ENCODE measurements at places on chromosomes 5 and 9.
A peak's percentile ranks its signal among the peaks of the same experiment; 100 is the strongest.

- peak overlapping the region; percentile 86 for H3K27ac ChIP-seq
- H3K4me3 ChIP-seq, result no peak overlapping the region
- peaks cover 25% of the 10 kb centered on the region for H3K36me3 ChIP-seq
- no peaks in the 10 kb centered on the region for H3K27me3 ChIP-seq
- DNase-seq, result peak; percentile 68
- no peaks in the 10 kb centered on the region for H3K4me1 ChIP-seq
Observed at GRCh38 chr9:131483319-131484050, 19.2 kb upstream of the POMT1 start.

- H3K36me3 ChIP-seq, result no peaks in the 10 kb centered on the region
- no peaks in the 10 kb centered on the region for H3K27me3 ChIP-seq
- H3K4me3 ChIP-seq, result no peak overlapping the region
- no peak overlapping the region for H3K27ac ChIP-seq
- no peak for DNase-seq
Observed at GRCh38 chr9:72734631-72735030, 213.2 kb downstream of the TMC1 start.

DNA sequence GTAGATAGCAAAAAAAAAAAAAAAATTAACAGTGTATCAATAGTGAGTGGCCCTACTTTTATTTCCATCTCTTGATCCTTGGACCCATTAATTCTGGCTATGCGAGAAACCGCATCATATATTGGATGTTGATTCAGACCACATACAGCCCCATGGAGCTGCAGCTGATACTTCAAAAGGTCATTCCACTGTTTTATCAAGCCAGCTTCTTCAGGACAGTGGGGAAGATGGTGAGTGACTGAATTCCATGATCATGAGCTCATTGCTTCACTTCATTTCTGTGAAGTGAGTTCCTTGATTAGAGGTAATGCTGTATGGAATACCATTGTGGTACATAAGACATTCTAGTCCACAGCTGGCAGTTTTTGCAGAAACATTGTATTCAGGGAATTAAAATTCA is 222.9 kb upstream of the MEF2C start:
- DNase-seq, result no peak
- no peaks in the 10 kb centered on the region for H3K36me3 ChIP-seq
- H3K4me1 ChIP-seq, result no peaks in the 10 kb centered on the region
- H3K4me3 ChIP-seq, result no peak overlapping the region
- no peaks in the 10 kb centered on the region for H3K27me3 ChIP-seq

GRCh38 chr5:76941442-76941841 is 11.4 kb upstream of the CRHBP start:
- H3K36me3 ChIP-seq, result no peaks in the 10 kb centered on the region
- H3K4me1 ChIP-seq, result no peaks in the 10 kb centered on the region
- H3K27me3 ChIP-seq, result no peaks in the 10 kb centered on the region

DNA sequence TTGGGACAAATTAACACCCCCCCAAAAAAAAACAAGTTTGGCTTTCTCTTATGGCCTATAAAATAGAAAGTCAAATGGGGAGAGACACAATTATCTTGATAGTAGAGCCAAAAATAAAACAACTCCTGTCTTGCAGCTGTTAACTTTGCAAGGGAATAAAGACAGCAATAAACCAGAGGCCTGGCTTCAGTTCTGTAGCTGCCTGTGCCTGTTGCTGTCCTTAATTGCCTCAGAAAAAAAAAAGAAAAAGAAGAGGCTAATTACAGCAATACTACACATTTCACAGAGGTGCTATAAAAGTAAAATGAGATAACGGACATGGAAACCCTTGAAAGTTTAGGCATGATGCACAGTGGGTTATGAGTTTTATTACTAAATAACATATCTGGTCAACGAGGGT is 170.7 kb upstream of the IRX1 start:
- H3K27ac ChIP-seq, result no peak overlapping the region
- H3K27me3 ChIP-seq, result no peaks in the 10 kb centered on the region
- no peaks in the 10 kb centered on the region for H3K4me1 ChIP-seq
- H3K4me3 ChIP-seq, result no peak overlapping the region
- no peak for DNase-seq
- no peaks in the 10 kb centered on the region for H3K36me3 ChIP-seq

DNA sequence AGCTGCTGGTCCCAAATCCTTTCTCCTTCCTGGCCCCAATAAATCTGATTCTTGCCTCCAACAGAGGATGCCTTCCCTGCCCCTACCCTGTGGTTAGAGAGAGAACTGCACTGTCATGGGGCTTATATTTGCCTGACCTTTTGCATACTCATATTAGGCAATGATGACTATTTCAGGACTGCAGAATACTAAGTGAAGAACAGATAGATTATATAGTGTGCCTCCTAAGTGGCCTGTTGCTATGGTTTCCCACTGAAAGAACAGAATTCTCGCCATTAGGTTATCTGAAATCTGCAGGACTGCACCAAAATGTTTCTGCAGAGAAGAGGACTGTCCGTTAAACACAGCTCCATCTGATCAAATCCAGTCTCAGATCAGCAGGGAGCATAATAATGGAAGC is 87.3 kb upstream of the CCNG1 start:
- DNase-seq, result no peak

GRCh38 chr5:170268153-170268689 is 29.4 kb downstream of the LCP2 start:
- H3K36me3 ChIP-seq, result no peaks in the 10 kb centered on the region
- H3K4me3 ChIP-seq, result no peak overlapping the region
- H3K27me3 ChIP-seq, result no peaks in the 10 kb centered on the region
- peaks cover 4% of the 10 kb centered on the region for H3K4me1 ChIP-seq

GRCh38 chr5:175513297-175513696 is 34.9 kb downstream of the SFXN1 start:
- no peak overlapping the region for H3K4me3 ChIP-seq
- H3K4me1 ChIP-seq, result no peaks in the 10 kb centered on the region
- peaks cover 97% of the 10 kb centered on the region for H3K36me3 ChIP-seq
- no peak for DNase-seq
- no peaks in the 10 kb centered on the region for H3K27me3 ChIP-seq
- no peak overlapping the region for H3K27ac ChIP-seq

DNA sequence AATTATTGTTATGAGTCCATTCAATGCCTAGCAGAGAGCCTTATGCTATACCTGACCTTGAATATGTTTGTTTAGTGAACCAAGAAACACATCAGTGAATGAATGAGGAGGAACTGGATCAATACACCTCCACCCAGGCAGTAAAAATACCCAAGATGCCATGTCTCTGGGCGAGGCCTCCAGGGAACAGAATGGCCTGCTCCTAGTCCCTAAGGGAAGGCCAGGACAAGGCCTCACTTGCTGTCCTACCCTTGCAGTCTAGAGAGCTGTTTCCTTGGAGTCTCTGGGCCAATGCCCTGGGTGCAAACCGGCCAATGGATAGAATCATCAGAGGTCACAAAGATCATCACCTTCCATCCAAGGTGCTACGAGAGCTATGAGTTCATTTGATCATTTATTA is 26.1 kb downstream of the TNIP1 start:
- no peak overlapping the region for H3K27ac ChIP-seq
- DNase-seq, result no peak
- no peak overlapping the region for H3K4me3 ChIP-seq

- no peaks in the 10 kb centered on the region for H3K27me3 ChIP-seq
- peaks cover 36% of the 10 kb centered on the region for H3K4me1 ChIP-seq
- DNase-seq, result no peak
- no peaks in the 10 kb centered on the region for H3K36me3 ChIP-seq
- peak overlapping the region; percentile 82 for H3K4me3 ChIP-seq
Observed at GRCh38 chr9:135960411-135961276, 529 bp downstream of the UBAC1 start.

DNA sequence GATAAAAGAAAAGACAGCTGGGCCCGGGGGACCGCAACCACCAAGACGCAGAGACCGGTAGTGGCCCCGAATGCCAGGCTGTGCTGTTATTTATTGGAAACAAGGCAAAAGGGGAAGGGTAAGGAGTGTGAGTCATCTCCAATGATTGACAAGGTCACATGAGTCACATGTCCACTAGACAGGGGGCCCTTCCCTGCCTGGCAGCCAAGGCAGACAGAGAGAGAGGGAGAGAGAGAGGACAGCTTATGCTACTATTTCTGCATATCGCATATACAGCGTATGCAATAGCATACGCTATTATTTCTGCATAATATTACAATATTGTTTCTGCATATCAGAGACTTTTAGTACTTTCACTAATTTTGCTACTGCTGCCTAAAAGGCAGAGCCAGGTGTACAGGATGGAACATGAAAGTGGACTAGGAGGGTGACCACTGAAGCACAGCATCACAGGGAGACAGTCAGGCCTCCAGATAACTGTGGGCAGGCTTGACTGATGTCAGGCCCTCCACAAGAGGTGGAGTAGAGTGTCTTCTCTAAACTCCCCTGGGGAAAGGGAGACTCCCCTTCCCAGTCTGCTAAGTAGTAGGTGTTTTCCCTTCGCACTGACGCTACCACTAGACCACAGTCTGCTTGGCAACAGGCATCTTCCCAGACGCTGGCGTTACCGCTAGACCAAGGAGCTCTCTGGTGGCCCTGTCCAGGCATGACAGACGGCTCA is 50.3 kb downstream of the RFX3 start:
- H3K27me3 ChIP-seq, result no peaks in the 10 kb centered on the region
- DNase-seq, result no peak
- no peaks in the 10 kb centered on the region for H3K36me3 ChIP-seq
- peaks cover 5% of the 10 kb centered on the region for H3K4me1 ChIP-seq
- H3K27ac ChIP-seq, result no peak overlapping the region

GRCh38 chr5:78547731-78548615 is 100.6 kb downstream of the LHFPL2 start:
- no peaks in the 10 kb centered on the region for H3K27me3 ChIP-seq
- no peaks in the 10 kb centered on the region for H3K36me3 ChIP-seq
- H3K4me1 ChIP-seq, result peaks cover 57% of the 10 kb centered on the region
- peak; percentile 89 for DNase-seq

DNA sequence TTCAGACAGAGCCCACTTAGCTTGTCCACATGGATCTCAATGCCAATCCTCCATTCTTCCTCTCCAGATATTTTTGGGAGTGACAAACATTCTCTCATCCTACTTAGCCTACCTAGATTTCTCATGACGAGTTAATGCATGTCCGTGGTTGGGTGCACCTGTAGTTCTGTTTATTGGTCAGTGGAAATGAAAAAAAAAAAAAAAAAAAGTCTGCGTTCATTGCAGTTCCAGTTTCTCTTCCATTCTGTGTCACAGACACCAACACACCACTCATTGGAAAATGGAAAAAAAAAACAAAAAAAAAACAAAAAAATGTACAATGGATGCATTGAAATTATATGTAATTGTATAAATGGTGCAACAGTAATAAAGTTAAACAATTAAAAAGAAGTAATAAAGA is 59.0 kb downstream of the BASP1 start:
- no peak overlapping the region for H3K27ac ChIP-seq
- no peaks in the 10 kb centered on the region for H3K27me3 ChIP-seq
- H3K4me3 ChIP-seq, result no peak overlapping the region
- DNase-seq, result no peak

DNA sequence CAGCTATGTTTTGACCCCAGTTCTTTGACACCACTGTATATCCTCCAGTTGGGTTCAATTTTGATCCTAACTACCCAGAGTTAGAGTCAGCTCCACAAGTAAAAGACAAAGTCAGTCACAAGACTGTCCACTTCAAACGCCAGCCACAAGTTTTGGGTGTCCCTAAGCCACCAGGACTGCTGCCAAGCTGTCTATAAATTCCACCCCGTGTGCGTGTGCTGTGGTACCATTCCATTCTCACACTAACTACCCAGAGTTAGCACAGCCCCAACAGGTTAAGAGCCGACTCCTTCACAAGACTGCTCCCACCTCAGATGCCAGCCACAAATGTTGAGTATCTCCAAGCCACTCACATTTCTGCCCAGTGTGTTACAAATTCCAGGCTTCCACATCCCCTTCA is 56.7 kb downstream of the APC start:
- H3K36me3 ChIP-seq, result peaks cover 70% of the 10 kb centered on the region
- peak; percentile 49 for DNase-seq
- H3K4me3 ChIP-seq, result no peak overlapping the region
- H3K27ac ChIP-seq, result no peak overlapping the region
- peaks cover 2% of the 10 kb centered on the region for H3K4me1 ChIP-seq

DNA sequence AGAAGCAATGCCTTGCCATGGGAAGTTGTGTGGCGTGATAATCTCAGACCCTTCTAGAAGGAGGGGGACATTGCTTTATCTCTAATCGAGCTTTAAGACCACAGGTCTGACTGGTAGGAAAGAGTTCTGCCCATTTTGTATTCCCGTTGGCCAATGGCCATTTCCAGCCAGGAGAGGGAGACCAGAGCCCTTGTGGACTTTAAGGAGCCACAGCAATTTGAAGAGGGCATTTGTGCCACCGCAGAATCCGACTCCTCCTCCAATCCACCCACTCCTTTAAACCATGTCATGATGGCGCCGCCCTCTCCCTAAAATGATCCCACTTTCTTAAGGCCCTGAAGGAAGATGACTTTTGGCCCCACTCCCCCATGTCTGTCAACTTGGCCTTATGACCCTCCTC is 560.5 kb upstream of the ADAMTS16 start:
- H3K36me3 ChIP-seq, result no peaks in the 10 kb centered on the region
- H3K4me3 ChIP-seq, result no peak overlapping the region
- no peak for DNase-seq
- no peak overlapping the region for H3K27ac ChIP-seq
- H3K27me3 ChIP-seq, result no peaks in the 10 kb centered on the region

- no peaks in the 10 kb centered on the region for H3K4me1 ChIP-seq
- DNase-seq, result no peak
- no peaks in the 10 kb centered on the region for H3K36me3 ChIP-seq
- no peak overlapping the region for H3K4me3 ChIP-seq
- H3K27ac ChIP-seq, result peak overlapping the region; percentile 8
- H3K27me3 ChIP-seq, result no peaks in the 10 kb centered on the region
Observed at GRCh38 chr5:153551537-153552079, 61.1 kb downstream of the GRIA1 start.

DNA sequence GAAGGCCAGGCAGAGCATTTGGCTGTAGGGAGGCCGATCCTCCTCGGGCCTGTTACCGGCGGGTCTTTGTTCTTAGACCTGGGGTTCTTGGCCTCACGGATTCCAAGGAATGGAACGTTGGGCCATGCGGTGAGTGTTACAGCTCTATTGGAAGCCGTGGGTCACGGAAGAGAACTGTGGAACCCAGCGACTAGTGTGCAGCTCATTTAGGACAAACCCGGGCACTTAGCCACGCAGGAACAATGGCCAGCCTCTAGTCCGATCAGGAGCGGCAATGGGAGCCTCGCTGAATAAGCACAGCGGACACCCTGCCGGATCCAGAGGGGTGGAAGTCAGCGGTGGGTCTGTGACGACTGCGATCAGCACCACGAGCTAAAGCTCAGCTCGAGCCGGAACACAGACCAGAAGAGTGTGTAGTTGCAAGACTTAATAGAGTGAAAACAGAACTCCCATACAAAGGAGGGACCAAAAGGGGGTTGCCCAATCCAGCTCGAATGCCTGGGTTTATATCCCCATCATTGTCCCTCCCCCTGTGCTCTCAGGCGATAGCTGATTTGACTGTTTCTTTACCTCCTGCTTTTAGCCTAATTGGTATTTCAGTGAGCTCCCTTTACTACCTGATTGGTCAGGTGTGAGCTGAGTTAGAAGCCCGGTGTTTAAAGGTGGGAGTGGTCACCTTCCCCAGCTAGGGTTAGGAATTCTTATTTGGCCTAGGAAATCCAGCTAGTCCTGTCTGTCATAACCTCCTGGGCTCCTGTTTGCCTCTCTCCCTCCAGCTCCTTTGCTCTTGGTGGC is 53.7 kb upstream of the RPL26L1 start:
- no peak overlapping the region for H3K4me3 ChIP-seq
- peak overlapping the region; percentile 92 for H3K27ac ChIP-seq
- no peaks in the 10 kb centered on the region for H3K36me3 ChIP-seq
- DNase-seq, result no peak
